SW480 (cell line): ENCODE measurements at places on chromosomes 5 and 9.

- no peak for DNase-seq
Observed at GRCh38 chr9:98287384-98287783, 31.9 kb upstream of the TBC1D2 start.

GRCh38 chr5:37933576-37933975, 93.7 kb upstream of the GDNF start:
- DNase-seq = no peak

- no peak for DNase-seq
Observed at GRCh38 chr5:81906086-81906485, 65.7 kb upstream of the ATG10 start.

GRCh38 chr9:81741103-81741502, 51.8 kb upstream of the TLE1 start:
- no peak for DNase-seq

- no peak for DNase-seq
Observed at GRCh38 chr5:92909602-92909962, 671.4 kb downstream of the NR2F1-AS1 start.

DNA sequence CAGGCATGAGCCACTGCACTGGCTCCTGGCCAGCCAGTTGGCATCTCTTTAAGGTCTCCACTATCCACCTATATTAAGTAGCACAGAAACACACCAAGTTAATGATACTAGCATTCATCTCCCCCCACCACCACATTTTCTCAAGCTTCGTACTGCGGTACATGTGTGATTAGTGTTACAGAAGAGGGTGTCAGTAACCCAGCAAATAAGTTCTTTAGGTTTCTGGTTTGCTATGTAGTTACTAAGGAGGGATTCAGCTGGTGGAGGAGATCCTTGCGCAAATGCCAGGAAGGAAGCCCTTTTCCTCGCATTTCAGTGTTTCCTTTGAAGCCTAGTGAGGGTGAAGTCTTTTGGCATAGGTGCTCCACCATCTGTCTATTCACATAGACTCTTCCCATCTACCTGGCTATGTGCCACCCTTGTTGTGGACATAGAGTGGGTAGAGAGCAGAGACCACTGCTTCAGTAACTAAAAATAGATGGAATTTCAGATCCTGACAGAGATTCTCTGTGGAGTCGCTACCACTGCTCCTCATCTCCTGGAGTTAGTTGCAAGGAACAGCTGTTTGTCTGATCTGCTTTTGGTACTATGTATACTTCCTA, 16.7 kb downstream of the UBE2D2 start:
- DNase-seq = no peak

GRCh38 chr5:36585701-36586100, 20.7 kb upstream of the SLC1A3 start:
- no peak for DNase-seq

GRCh38 chr9:7910426-7911020, 110.9 kb upstream of the DMAC1 start:
- no peak for DNase-seq

- peak; percentile 38 for DNase-seq
Observed at GRCh38 chr5:147835386-147835798, 3.9 kb upstream of the SPINK1 start.

- peak; percentile 88 for DNase-seq
Observed at GRCh38 chr5:177592010-177592834, at the start of gene TMED9. Gene TMED9, plus strand, starts transcription at chr5:177592203. Its CDS starts 12 bp downstream, at chr5:177592215.

DNA sequence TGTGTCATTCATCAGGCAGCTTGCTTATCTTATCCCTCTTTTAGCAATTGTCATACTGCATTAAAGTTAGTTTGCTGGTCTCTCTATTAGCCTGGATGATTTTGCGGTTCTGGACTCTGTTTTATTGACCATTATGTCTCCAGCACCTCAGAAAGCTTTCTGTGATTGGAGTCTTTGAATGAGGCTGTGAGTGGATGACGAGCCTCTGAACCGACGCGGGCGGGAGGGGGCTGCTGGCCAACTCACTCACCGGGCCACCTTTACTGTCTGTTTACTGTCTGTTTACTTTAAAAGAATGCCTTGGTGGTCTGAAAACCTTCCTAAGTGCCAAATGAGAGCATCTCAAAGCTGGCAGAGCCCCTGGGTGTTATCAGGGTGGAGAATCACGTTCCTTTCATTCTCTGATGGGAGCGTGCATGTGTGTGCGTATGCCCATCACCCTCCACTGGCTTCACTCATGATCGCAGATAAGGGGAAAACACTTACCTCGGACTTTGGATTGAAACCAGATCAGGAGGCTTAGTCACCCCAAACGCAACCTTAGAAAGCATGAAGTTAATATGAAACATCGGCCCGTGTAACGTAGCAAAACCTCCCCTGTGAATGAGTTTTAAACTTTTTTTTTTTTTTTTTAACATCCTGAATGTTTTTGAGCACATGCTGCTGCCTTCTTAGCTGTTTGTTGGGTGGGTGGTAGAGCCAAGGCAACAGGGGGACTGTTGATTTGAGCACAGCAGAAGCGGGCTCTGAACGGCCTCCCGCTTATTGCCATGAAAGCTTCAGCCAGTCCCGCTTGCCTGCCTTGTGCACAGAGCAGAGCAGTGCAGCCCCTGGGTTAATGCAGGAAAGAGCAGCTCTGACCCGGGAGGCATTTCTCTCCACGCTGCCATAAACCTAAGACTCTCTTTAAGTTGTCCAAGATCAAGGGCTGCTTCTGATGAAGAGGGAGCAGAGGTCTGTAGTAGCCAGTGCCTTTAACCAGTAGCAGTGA, 173.6 kb downstream of the GADD45G start:
- DNase-seq = no peak

GRCh38 chr5:79964136-79964535, 26.9 kb downstream of the MTX3 start:
- DNase-seq = no peak

DNA sequence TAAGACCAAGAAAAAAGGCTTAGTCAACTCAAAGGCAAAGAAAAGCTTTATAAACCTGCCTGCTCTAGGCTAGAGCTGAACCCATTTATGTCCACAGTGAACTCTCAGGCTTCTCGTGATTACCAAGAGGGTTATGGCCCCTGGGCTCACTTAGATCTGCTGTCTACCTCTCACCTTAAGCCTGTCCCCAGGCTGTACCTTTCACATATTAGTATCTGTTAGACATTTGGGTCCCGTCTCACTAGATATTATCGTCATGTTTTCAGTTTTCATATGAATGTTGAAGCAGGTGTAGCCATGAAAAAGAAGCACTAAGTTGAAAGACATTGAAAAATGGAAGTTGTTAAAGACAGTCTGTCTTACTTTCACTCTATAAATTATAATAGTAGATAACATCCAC, 75.2 kb upstream of the COX7C start:
- no peak for DNase-seq

DNA sequence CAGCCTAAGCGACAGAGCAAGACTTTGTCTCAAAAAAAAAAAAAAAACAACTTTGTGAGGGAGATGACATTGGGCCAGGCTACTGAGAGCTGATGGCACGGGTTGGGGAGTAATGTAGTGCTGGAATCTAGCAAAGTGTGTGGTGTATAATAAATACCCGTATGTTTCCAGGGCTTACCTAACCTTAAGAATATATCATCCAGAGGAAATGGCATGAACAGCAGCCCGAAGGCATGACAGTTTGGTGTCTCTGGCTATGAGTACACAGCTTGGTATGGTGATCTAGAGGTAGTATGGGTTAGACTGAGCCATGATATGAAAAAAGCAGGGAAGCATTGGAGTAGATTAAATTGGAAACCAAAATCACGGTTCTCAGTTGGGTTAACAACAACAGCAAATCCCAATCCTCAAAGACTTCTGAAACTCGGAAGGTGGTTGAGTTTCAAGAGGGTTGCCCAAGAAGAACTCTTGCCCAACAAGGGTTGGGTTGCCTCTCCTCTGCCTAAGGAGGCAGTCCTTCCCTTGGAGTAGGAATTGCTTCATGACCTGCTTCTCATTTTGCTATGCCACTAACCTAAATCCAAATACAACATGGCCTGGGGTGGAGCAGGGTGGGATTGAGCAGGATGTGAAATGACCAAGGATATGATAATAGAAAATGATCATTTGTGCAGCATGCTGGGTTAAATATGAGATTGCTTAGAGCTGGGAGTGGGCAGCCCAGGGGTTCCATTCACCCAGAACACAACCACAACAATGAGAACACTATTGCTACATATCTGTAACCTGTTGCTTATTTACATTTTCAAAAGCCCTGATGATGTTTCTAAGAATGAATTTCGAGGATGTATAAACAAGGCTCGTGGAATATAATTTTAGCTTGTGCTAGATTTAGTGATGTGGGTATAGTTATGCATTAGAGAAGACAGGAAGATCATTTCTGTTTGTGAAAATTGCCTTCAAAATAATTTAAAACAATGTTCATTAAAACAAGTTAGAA, 64.6 kb upstream of the ZFR start:
- no peak for DNase-seq

GRCh38 chr9:121698627-121699570, 47.5 kb downstream of the DAB2IP start:
- no peak for DNase-seq

- DNase-seq = no peak
Observed at GRCh38 chr5:54296386-54296785, 14.0 kb downstream of the ARL15 start.

- DNase-seq = no peak
Observed at GRCh38 chr5:57777174-57777581, 294.6 kb upstream of the ACTBL2 start.

GRCh38 chr5:124080256-124080655, 568.3 kb downstream of the CSNK1G3 start:
- DNase-seq = no peak

DNA sequence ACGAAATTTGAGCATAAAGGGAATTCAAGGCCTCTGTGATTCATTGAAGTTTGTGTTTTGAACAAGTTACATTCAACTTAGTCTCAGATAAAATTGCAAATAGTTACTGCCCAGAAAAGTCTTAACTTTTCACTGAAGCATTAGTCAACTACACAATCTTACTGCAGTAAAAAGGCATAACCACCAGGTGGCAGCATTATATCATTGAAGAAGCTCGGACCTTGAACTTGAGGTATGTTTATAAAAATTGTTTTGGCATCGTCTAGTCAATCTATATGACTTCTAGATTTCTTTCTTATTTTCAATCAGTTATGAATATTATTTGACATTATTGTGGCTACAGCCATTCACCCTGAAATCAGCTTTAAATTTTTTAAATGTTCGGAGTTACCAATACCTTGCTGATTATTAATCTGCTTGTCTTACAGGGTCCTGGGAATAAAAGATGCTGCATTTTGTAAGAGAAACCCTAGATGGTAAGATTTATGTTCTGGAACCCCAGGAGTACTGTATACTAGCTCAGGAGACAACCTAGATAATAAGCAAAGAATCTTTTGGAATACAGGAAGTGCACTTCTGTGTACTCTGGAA, 83.9 kb upstream of the GRAMD2B start:
- DNase-seq = peak; percentile 79

DNA sequence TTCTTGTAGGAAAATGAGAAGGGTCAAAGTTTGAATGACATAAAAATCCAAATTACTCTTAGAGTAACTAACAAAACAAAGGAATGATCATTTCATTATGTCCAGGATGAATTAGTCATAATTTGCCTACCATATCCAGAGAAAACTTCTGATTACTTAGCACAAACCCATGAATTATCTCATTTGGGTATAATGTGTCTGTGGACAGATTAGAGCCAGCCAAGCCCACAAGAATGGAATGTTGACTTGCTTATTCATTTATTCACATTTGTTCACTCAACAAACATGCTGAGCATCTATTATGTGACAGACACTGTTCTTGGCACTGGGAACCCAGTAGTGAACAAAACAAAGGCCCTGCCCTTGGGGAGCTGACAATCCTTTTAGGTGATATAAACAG, 87.4 kb downstream of the APBA1 start:
- DNase-seq = no peak

DNA sequence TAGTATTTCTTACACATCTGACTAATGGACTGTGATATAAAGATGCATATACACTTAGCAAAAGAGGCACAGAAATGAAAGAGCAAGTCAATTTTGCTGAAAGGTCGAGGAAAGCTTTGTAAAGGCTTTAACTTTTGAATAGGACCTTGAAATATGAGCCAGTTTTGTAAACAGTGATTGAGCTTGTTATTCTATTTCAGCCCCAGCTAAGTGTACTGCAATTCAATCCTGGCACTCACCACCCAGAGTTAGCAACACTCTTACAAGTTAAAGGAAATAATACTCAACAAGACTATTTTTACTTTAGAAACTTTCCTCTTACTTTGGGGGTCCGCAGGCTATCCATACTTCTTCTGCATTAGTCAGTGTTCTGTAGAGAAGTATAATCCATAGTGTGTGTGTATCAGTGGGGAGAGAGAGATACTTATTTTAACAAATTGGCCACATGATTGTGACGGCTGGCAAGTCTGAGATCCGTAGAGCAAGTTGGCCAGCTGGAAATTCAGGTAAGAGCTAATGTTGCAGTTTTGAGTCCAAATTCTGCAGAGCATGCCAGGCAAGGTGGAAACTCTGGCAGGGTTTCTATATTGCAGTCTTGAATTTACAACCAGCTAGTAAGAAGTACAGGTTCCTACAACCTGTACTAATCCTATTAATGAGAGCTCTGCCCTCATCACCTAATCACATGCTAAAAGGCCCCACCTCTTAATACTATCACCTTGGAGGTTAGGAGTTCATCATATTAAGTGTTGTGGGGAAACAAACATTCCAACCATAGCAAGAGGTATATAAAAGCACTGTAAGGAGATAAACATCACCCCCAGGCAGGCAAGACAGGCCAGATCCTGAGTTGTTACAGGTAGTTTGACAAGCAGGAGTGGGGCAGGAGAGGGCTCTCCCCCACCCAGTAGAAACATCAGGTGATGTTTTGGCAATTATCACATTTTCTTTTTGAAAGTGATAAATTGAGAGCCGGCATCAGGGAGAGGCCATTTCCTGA, 33.6 kb downstream of the IL7R start:
- no peak for DNase-seq

GRCh38 chr5:126138281-126138931, 284.8 kb upstream of the GRAMD2B start:
- no peak for DNase-seq

DNA sequence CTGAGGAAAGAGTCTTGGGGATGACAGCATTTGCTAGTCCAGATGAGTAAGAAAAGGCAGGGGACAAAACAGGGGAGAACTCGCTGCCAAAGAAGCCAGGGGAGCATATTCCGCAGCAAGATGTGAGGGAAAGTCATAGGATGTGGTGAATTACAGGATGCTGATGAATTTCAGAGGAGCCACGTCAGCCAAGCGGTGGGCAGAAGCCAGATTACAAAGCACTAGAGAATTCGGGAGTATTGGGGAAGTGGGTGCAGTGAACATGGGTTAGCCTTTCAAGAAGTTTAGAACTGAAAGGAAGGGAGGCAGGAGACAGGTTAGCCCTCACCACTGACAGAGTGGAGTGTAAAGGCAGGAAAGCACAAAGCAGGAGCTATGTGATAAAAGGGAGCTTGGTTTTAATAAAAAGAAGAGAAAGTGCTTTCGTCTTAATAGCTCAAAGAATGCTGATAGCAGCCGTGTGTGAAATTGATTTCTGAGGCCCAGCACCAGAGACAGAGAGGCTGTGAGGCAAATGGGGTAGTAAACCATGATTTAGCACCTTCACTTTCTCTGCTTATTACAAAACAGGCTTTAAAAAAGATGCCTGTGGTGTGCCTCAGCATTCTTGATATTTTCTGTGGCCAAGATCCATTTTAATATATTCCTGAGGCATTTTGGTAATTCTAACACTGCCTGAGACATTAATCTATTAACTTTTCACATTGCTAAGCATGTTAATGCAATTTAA, 16.9 kb downstream of the ADAMTSL1 start:
- peak; percentile 60 for DNase-seq

GRCh38 chr9:93258818-93259489, 75.0 kb downstream of the WNK2 start:
- DNase-seq = no peak
